Activated CD4-positive, alpha-beta T cell treated with anti-CD3 and anti-CD28 coated beads for 48 hours (primary cell): ENCODE measurements at places on chromosomes 1 and 21.

DNA sequence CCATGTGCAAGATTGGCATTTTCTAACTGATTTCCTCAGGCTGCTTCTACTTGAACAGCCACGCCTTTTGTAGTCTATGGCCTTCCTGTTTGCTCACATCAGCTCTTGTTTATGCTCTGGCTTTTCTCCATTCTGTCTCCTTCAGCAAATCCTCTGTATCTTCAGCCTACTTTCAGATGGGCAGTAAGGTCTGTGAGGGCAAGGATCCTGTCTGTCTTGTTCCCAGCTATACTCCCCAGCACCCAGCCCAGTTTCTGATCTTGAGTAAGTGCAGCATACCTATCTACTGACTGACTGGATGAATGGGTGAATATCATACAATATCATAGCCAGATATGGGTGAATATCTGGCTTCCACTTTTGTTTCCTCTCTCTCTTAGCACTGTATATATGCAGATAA, 438.1 kb downstream of the LMO4 start:
- DNase-seq = no peak

- DNase-seq = no peak
Observed at GRCh38 chr21:34205811-34206571, 132.6 kb downstream of the MRPS6 start.

GRCh38 chr1:77543822-77544448, 138.5 kb downstream of the ZZZ3 start:
- DNase-seq = no peak

GRCh38 chr21:42232176-42232825, 13.4 kb downstream of the ABCG1 start:
- no peak for DNase-seq

GRCh38 chr1:35923791-35924221, 7.1 kb upstream of the AGO3 start:
- DNase-seq = no peak

- DNase-seq = no peak
Observed at GRCh38 chr1:201259476-201260235, 23.6 kb upstream of the PKP1 start.

GRCh38 chr1:55284856-55285255, 69.7 kb upstream of the USP24 start:
- peak; percentile 26 for DNase-seq

- no peak for DNase-seq
Observed at GRCh38 chr1:8122160-8122476, 96.0 kb upstream of the ERRFI1 start.

DNA sequence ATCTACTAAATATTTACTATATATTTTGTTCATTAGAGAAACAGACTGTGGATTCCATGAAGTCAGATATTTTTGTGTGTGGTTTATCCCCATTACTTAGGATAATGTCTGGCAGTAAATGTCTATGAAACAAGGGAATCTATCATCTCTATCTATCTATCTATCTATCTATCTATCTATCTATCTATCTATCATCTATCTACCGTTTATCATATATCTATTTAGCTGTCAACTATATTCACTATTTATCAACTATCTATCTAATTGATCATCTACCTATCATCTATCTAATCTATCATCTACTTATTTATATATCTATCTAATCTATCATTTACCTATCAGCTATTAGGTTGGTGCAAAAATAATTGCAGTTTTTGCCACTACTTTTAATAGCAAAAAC, 255.7 kb downstream of the GRIK1 start:
- DNase-seq = no peak

DNA sequence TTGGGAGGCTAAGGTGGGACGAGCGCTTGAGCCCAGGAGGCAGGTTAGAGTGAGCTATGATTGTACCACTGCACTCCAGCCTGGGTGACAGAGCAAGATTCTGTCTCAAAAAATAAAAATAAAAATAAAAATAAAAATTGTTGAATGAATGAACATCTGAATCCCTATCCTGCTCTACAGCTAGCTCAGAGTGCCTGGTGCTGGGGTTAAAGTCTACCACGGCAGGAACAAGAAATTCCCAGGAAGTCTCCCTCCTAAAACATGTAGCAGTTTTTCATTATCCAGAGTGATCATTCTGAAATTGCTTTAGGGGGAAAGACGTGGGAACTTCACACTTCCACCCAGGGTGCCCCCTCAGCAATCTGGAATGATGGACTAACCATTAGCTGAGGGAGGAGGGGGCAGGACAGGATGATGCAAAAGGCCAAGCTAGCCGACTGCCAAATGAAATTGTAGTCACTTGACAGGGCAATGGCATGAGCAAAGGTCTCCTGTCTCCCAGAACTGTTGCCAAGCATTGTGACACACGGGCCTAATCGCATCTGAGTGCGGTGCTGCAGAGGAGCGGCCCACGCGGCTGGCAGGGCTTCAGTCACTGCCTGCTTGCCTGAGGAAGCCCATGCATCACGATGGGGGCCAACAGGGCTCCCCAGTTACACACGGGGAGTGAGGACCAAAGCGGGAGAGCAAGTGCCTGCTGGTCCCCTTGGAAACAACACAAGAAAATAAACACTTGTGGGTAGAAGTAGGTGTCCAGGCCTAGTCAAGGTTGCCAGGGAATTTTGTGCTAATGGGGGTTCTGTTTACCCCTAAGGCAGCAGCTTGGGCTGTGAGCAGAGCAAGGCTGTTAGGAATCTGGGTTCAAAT, 85.7 kb downstream of the NENF start:
- DNase-seq = no peak

DNA sequence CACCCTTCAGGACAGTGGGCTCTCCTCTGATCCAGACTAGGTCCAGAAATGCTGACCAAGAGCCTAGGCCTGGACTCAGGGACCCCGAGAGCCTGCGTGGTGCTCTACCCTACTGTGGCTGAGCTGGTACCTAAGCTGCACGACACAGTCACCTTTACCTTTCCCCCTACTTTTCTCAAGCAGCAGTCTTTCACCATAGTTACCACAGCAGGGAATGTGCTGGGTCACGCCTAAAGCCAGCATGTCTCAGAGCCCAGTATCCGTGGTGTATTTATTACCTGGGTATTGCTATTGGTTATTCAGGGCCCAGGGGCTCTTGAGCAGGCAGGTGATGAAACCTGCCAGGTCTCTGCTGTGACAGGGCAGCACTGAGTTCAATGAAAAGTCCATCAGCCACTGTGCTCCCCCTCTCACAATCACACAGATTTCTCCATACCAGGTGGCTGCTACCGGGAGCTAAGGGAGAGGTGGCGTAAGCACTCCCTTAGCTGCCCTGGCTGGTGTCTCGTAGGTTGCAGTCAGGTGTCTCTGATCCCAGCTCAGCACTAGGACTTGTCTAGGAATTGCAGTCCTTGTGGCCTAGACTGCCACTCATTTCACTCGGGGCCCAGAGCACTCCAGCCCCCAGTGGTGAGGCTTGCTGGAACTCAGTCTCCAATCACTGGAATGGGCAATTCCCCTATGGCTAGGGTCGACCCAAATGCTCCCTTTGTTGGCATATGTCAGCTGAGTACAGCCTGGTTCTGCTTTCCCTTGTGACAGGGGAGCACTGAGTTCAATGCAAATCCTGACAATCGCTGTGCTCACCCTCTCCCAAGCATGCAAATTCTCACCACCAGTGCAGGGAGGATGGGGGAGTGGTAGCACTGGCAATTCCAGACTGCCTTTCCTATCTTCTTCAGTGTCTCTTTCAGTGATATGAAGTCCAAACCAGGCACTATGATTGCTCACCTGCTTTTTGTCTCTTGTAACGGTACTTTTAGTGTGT, 128.7 kb downstream of the PHTF1 start:
- DNase-seq = no peak

- DNase-seq = peak; percentile 7
Observed at GRCh38 chr21:15437883-15438282, 291.9 kb upstream of the USP25 start.

DNA sequence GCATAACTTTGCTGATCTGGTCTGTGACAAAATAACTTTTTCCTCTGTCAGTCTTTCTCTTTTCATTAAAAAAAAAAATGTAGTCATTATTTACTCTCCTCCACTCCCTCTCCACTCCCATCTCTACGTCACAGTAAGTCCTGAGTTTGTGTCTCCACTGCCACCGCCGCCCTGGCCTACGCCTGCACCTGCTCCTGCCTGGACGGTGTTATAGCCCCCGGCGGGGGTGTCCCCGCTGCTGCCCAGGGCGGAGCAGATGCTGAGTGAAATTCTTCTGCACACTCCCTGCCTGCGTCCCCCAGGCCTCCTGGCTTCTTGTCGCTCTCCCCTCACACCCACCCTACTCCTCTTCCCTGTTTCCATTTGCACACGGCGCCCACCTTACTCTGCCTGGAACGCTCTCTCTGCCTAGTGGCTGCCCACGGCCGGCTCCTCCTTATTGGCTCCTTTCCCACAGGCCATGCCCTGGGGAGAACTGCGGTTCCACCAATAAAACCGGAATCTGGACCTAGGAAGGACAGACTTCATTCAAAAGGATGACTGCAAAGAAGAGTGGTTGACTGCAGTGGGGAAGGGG, 55.2 kb upstream of the C1orf174 start:
- no peak for DNase-seq
